ENCODE measurements at places on chromosomes 3 and 15.

DNA sequence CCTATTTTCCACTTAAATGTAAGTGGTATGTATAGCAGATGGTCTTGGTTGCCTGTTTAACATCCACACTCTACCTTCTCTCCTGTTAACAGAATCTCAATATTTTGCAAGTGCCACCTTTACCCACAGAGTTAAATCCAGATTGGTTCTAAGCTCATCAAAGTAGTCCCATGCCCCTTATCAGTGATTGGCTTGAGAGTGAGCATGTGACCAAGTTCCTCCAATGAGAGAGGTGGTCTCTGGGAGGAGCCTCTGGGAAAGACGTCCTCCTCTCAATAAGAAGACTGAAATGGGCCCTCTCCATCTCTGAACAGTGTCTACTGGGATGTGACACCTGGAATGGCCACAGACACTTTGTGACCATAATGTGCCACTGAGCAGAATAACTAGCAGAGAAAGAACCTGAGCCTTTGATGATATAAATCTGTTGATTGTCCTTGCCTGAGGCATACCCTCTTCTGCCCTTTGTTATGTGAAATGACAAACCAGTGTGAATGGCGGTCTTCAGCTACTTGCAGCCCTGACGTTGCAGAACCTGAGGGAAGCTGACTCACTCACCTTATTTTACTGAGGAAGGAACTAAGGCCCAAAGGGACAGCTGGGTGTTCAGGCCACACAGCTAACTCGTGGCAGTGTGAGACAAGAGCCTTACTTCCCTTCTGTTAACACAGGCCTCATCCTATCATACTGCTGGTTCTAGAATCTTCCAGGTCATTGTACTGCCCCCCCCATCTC, 42.4 kb upstream of the LARS2 start:
- DNase-seq, result no peak

DNA sequence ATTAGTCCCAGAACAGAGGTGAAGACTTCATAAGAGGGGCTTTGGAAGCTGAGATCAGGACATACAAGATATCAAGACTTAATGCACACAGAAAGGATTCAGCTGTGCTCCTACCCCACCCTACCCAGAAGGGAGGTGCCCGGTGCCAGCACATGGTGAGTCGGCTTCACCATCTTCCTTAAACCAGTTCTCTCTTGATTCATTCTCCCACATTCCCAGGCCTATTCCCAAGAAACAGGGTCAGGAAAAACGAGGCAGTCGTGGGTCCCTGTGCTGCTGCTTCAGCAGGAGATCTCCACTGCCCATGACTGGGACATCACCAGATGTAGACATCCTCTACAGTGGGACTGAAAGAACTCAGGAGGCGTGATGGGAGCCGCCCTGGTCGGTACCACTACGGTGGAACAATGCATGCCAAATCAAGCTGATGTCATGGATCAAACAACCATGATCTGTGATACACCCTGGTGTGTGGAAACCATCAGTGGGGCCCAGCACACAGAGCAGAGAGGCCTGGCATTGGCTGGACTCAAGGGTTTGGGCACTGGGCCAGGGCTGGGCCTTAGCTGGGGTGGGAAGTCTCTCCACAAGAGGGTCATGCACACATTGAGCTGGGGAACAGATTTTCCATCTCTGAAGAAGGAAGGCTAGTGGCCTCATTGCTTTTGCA, 41.9 kb downstream of the CCDC12 start:
- no peak for DNase-seq

DNA sequence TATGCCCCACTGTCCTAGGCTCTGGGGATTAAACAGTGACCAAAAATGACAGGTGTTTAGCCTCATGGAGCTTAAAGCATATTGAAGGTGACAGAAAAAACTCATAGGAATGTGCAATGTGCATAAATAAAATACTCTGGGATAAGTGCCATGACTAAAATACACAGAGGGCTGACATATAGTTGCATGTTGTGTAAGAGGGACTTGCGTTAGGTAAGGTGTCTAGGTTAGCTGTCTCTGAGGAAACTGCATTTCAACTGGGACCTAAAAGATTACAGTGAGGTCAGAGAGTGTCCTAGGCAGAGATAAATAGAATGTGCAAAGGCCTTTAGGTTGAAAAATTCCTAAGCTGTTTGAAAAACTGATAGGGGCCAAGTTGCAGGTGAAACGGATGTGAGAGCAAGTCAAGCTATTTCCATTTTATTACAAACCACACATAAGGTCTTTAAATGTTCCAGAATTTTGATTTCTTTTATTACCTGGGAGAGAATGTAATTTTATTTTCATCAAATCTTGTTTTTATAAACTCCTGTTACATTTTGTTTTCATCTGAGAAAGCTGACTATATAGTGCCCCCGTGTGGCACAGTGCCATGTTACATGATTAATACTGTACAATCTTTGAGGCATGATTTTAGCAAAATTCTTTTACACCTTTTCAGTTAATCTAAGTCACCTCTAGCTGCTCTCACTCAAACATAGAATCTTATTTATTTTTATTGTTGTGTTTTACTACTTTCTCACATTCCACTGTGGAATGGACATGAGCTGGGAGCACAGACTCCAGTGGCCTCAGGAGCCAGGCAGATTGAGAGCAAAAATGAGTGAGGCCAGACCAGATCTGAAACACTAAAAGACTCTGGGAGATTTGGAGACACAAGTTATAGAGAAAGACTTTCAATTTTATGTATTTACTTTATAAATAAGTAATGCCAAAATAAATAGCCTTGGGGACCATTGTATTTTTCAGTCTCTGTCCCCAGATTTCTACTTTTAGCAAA, 259.6 kb upstream of the ZNF717 start:
- DNase-seq, result peak; percentile 42

GRCh38 chr3:146313031-146313745, 62.3 kb upstream of the PLSCR4 start:
- DNase-seq, result no peak

DNA sequence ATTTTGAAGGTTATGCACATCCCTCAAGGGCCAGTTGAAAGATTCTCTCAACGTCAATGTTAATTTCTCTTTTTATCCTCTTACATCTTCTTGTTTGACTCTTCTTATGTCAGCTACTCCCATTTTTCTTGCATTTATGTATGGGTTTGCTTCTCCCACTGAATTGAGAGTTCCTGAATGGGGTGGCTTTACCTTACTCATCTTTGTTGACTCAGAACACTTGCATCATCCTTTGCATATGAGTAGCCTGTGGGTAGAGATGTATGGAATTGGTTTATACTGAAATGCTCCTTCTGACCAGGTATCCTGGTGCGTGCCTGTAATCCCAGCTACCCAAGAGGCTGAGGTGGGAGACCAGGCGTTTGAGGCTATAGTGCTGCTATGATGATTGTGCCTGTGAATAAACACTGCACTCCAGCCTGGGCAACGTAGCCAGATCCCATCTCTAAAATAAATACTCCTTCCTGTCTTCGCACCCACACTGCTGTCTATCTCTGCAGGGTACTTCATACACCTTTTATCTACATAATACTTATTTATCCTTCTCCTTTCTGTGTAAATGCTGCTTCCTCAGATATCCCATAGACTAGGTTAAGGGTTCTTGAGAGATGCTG, 123.6 kb upstream of the DPH6 start:
- DNase-seq, result no peak

DNA sequence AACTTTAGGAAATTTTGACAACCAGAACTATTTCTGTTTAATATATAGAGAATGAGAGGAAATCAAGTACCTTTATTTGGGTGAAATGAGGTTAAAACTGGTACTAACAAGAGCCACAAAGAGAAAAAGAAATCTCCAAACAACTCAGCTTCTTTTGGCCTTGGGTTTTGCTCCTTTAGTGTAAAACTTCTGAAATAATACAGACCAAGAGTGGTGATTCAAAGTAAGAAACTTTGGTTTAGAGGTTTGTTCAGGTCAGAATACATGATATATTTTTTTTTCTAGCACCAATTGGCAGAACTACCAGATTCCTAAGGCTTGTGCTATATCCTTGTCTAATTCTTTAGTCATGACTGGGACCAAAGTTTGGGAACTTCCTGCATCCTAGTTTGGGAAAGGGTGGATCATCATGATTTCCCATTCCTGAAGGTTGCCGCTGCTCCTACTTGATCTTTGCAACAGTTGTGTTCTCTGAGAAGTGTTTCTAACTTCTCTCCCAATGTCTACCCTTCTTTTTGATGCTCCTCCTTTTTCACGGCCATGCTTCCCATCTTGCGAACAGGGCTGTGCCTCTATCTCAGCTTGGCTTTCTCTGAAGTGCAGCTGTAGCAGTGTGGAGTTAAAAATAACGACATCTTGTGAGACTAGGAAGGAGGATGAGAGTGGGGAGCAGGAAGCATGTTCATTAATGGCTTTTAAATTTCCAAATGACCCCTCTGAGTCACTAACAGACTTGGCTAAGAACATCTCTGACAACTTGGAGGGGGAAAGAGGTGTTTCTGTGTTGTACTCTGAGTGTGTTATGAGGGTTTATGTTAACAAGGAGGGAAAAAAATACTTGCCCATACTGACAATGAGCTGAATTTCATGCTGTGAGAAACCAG, 87.7 kb downstream of the KCNAB1 start:
- no peak for DNase-seq

GRCh38 chr3:11140030-11140712, 14.1 kb upstream of the HRH1 start:
- DNase-seq, result no peak

GRCh38 chr3:49747792-49748480, 24.2 kb upstream of the GMPPB start:
- no peak for DNase-seq

DNA sequence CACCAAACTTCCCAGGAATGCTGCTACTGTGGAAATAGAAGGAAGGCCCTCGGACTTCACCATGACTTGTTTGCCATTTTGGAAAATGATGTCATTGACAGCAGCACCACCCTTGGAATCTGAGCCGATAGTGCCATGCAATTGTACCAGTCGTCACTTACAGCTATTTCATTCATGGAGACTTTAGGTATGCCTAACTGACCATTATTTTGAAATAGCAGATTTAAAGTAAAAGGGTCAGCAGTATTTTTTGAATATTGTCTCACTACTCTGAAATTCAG, 66.0 kb upstream of the ARL8B start:
- no peak for DNase-seq

GRCh38 chr3:185770109-185770508, 54.7 kb downstream of the IGF2BP2 start:
- no peak for DNase-seq

DNA sequence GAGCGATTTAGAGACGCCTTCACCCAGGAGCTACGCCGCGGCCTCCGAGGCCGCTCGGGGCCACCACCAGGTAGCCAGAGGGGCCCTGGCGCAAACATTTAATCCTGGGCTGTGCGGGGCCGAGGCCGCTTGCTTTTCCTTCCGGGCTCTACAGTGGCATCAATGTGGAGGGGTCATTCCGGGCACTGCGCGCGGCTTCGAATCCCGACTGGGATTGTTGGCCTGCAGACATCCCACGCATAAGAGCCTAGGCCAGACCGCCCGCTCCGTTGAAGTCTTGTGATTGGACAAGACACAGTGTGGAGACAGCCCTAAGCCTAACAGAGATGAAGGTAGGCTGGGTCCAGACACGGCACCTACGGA, 568 bp upstream of the NCBP2 start:
- DNase-seq, result no peak

DNA sequence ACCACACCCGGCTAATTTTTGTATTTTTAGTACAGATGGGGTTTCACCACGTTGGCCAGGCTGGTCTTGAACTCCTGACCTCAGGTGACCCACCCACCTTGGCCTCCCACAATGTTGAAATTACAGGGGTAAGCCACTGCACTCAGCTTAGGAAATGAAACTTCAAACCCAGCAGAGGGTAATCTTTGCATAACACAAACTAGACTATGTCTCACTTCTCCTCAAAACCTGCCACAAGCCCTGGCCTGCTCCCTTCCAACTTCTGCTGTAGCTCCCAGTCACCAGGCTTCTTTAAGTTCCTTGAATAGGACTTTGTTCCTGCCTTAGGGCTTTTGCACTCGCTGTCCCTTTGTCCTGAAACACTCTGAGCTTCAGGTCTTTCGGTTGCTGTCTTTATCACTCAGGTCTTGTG, 39.2 kb upstream of the SEMA4B start:
- no peak for DNase-seq

GRCh38 chr3:56884387-56884786, 82.6 kb upstream of the ARHGEF3 start:
- DNase-seq, result no peak

GRCh38 chr3:38112378-38112761, 24.6 kb downstream of the ACAA1 start:
- DNase-seq, result no peak

DNA sequence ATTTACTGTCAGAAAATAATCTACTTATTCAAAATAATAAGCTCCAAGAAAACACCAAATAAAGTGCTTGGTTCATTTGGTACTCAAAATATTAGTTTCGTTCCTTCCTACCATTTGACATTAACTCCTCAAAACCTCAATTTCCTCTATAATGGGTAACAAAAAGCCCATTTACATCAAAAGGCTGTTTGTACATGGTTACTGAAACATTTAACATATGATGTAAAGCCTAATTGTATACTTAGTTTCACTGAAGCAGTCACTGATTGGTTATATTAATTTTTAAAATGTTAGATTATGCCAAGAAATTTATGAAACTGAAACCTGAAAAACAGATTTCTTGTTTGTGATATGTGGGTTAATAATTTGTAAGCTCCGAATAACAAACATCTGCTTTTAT, 14.7 kb downstream of the XRN1 start:
- DNase-seq, result no peak

GRCh38 chr15:75713338-75713895, 769 bp upstream of the CSPG4 start:
- DNase-seq, result no peak

DNA sequence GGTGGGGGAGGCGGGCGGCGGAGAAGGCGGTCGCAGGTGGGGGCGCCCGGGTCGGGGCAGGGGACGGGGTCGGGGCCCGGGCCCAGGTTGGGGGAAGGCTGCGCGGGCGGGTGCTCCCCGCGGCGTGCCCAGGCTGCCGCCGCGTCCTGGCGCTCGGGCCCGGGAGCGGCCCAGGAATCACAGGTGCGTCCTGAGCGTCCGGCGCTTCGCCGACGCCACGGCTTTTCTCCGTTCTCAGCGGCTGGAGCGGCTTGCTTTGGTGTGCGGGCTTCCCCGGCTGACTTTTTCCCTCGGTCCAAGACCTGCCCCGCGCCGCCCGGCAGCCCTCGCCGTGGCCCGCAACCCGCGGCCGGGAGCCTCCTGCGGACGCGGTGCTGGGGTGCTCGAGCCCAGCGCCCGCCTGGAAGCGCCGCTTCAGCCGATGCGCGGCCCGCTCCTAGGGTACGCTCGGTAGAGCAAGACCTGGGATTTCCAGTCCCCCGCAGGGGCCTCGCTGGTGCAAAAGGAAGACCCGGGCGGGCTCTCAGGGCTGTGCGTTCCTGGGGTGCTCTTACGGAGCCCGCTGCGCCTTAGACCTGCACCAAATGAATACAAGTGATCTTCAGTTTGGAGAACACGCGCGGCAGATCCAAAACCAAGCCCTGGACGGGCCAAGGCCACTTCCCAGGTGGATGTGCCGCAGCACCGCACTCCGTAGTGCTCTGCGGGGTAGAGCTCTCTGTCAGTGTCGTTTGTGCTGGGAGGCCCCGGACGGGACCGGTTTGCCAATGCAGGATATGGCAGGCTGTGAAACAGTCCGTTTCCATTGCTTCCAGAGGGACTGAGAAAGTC, 639 bp downstream of the NIPA1 start:
- DNase-seq, result peak; percentile 20

Measured in neural crest cell (in vitro differentiated cells).